Cerebellar nuclear complex (tissue), 1 donor: ENCODE measurements at places on chromosomes 6 and 20.

DNA sequence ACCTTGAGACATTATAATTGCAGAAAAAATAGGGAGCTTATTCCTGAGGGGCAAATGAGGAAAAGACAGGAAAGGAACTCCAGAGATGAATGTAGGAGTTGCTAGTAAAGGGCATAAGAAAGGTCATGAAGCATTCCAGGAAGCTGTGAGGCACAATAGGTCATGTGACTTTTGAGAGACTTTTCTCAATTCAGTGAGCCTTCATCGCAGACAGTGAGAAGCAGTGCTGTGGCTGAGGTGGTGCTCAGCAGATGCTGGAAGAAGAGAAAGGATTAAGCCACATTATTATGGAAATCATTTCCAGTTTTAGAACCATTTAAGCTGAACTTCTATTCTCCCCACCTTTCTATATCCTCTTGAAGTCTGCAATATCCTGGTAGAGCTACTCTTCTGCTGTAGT, 4.1 kb downstream of the SPTLC3 start:
- DNase-seq, result no peak

DNA sequence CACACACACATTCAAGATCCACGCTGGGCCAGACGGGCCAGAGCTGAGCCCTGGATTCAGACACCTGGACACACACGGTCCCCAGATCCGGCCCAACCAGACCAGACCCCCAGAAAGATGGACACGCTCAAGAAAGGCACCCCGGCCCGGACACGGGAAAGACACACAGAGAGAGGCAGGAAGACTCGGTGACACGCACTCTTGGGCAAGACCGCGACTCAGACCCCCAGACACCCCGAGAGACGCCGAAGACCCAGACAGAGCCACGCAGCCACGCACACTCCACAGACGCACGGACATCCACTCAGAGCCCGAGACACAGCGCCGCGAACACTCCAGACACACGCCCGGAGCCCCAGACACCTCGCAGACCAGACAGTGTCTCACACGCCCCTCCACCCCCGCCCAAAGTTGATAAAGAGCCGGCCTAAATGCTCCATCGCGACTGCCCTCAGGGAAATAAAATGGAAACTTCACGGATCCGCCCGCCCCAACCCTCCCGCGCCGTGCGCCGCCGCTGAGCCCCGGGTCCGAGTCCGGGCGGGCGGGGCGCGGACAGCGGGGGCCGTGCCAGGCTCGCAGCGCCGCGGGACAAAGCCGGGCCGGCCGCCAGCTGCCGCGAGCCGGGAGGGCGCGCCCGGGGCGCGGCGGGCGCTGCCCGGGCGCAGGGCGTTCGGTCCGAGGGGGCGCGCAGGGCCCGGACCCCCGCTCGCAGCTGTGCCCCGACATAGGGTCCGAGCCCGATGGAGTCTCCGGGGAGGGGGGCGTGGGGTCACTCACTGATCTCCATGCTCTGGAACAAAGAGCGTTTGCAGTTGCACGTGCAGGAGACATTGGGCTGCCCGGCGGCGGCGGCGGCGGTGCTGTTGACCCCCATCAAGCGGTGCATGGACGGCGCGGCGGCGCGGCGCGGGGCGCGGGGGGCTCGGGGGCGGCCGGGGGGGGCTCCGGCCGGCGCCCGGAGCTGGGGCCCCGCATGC, 831 bp downstream of the PMEPA1 start:
- DNase-seq, result no peak

DNA sequence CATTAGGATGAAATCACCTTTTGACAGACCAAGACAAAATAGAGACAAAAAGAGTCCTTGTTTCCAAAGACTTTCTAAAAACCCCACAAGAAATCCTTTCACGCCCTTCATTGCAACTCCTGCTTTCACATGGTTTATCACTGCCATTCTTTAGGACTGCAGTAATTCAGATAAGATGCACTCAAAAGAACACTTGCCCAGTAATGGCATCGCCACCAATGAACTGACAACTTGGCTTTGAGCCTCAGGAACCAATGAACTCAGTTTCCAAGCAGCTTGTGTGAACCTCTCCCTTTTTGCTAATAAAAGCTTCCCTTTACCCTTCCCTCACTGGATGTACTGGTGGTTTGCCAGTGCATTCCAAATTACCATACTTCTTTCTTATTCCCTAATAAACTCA, 21.8 kb downstream of the OSTM1 start:
- no peak for DNase-seq

DNA sequence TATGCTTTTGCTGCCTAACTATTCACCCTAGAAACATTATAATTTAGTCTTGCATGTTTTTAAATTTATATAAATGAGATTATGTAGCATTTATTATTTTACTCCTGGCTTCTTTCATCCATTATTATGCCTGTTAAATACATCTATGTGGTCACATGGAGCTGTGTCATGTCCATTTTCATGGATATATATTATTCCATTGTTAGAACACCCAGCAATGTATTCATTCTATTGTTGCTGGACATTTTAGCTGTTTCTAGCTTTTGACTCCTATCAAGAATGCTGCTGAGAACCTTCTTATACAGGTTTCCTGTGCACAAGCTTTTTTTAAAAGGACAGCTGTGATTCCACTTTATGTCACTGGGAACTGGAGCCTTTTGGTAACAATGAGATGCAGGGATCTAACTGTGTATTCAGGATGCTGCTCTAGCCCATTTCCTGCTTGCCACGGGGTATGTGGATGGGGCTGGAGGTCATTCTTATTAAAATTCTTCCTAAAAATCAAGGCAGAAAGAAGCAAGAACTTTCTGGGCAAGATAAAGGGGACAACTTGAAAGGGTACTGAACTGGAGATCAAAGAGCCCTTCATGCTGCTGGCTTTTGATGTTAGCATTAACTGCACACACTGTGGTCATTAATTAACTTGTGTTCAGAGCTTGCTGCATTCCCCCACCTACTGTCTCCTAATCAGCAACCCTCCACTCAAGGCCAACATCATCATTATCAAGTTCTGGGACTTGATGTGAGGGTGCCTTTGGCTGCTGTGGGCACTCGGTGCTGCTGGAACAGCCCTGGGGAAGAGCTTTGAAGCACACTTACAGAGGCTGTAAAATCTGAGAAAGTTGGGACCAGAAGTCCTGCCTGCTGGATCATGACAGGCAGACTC, 96.6 kb upstream of the AKIRIN2 start:
- no peak for DNase-seq

- DNase-seq, result no peak
These were observed 91.1 kb upstream of the BTN3A2 start for GRCh38 chr6:26273673-26274588.

DNA sequence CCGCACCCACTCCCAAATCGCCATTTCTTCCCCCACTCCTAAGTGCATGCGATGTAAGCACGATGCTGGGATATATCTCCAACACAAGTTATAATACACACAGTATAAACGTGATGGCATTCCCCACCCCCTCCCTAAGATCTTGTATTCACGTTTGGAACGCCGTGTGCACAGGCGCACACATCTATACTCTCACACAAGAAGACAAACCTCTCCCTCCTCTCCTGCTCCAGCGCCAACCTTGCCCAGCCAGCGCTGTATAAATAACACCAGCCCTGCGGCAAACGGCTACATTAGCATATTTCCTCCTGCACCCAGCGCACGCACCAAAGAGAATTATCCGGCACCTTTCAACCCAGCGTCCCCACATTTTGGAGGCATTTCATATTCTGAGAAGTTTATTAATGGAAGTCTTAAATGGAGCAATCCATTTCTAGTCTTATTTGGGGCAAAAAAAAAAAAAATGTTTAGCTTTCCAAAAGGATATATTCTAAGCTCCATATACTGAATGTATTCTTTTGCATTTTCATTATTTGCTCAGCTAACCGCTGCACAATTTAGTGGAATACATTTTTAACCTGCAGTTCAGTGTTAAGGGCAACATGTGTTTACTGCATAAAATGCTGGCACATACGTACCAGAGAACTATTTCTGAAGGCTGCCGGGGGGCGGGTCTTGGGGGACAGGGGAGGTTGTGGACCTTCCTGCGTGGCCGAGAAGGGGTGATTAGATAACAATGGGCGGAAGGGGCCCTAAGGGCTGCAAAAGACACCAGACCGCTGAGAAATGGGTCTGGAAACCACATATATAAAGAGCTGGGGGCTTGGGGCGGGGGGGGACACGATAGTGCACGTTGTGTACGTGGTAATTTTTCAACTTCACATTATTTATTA, 1.1 kb upstream of the SLC22A23 start:
- no peak for DNase-seq

DNA sequence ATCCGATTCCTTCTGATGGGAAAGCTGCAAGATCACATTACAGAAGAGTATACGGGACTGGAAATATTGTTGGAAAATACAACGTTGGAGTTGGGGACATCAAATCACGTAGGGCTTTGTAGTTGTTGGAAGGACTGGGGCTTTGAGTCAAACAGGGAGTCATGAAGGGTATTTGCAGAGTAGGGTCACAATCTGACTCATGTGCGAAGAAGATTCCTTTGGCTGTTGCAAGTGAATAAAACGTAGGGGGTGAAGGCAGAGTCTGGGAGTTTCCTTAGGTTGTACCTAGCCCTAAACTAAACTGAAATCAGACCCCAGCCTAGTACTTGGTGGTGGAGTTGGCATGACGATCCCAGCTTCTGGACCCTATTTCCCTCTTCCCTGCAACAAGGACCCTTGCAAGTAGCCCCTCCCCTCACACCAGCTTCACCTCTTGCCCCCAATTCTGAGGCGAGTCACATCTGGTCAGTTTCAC, 32.3 kb downstream of the SNX5 start:
- no peak for DNase-seq

DNA sequence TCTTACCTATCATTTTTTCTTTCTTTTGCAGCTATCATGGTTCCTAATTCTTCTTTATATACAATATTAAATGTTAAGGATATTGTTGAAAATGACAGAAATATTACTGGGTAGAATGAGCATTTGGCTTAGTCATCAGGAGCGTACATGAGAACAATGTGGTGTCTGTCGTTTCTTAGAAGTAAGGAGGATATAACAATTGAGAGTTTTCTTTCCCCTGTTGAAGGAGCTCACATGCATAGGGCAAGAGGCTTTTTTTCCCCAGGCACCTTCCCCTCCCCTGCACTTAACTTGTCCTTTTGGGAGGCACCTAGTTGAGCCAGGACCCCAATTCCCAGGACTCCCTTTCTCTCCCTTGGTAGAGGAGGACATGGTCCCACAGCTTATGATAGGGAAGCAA, 25.0 kb downstream of the MC3R start:
- DNase-seq, result no peak

DNA sequence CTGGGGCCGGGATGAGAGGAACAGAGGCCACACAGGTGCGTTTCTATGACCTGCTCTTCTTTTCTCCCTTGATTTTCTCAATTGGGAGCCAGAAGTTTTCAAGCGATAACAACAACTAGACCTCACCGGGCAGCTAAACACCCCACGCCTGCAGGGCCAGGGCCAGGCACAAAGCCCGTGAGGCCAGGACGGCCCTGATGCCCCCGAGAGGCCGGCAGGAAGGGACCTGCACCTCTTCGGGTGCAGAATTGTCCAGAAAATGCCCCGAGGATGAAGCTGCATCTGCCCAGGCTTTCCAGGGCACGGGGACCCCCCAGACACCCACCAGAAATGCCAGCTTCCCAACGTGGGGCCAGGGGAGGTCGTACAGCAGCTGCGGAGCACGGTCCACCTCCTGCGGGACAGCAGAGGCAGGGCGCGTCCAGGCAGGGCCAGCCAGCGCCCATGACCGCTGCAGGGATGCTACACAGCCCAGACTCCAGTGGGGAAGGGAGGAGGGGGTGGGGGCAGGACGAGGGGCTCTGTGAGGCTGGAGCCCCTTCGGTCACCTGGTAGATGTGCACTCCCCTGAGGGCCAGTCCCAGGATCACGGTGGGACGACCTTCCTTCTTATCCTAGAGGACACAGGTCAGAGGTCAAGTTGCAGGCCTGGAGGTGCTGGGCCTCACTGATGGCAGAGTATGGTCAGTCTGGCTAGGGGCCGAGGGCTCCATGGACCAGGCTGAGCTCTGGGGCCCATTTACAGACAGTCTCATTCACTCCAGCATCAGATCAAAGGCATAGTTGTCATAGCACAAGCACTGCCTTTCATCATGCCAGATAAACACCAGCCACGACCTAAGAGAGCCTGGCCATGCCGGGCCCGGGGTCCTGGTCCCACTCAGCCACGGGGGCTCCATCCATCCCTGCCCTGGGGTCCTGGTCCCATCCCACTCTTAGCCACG, 16.4 kb downstream of the FRMD1 start:
- no peak for DNase-seq

- no peak for DNase-seq
These were observed 9.8 kb downstream of the GTSF1L start for GRCh38 chr20:43716757-43717615.

DNA sequence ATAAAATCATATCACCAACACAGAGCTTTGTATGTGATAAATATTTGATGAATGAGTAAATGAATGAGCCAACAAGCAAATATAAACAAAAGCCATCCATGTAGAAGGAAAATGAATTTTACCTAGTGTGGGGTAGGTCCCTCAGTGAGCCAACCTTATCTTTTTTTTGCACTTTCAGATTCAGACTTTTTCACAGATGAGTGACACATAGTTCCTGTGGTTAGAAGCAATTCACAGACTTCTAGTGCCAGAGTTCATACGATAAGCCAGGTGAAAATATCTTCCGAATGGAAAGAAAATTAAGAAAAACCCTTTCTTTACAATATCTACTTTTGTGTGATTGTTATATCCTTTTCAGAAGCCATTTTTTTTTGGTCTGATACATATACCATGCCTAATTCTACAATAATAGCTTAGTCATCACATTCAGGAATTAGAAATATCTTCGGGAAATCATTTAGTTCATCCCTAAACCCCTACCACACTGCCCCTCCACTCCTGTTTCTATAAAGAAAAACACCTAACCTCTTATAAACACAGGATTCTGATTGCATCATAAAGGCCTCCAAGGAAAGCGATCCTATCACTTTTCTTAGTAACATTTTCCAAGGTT, 82.7 kb upstream of the CNR1 start:
- DNase-seq, result no peak

DNA sequence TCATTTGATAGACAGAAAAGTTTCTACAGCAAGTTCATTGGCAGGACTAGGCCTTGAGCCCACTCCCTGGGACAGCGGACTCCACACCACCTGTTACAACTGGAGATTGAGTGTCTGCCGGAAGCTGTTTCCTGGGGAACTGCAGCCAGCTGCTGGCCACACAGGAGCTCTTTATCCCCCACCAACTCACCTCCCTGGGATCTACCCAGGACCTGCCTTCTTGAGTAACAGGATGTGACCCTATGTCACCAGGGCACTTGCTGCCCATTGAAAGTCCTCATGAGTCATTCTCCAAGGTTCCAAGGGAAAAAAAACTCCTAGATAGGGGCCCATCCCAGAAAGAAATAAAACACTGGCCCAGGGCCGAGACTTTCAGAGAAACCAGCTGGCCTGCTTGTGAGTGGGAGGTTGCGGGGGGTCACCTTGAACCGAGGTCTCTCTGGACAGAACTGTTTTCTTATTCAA, 37.4 kb upstream of the SLC9A8 start:
- no peak for DNase-seq

- DNase-seq, result no peak
These were observed 9.7 kb upstream of the ZNF334 start for GRCh38 chr20:46523108-46523507.

GRCh38 chr6:116019428-116019827, 41.3 kb downstream of the FRK start:
- DNase-seq, result no peak
